Endodermal cell (in vitro differentiated cells): ENCODE measurements at places on chromosomes 11 and 22. TPM values are rescaled to one million over a fixed set of nuclear protein-coding genes. Genes with fewer than 3 reads are reported as not detected.

The ADM gene
- total RNA-seq = 20.6 and 22.9 TPM in 2 replicates

DNA sequence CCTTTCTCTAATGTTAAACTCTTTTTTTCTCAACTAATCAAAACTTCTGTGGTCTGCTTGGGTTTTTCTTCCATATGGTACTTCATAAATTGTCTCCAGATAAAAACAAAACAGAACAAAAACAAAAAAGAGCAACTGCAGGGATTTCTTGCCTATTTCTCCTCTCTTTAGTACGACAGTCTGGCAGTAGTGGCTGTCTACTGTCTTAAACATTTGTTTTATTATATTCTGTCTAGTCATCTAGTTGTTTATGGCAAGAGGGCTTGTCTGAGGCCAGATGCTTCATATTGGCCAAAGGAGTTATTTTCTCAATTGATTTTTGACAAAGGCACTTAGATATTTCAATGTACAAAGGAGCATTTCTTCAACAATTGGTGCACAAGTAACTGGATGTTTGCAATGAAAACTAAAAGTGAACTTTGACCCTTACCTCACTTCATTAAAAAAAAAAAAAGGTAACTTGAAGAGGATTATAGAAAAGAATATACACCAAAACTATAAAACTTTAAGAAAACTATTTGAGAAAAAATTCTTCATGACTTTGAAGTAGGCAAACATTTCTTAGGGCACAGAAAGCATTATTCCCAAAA is 404.2 kb downstream of the LUZP2 start:
- no peaks in the 10 kb centered on the region for H3K36me3 ChIP-seq
- H3K27ac ChIP-seq = no peak overlapping the region
- H3K4me1 ChIP-seq = no peaks in the 10 kb centered on the region
- no peak for DNase-seq

- peak; percentile 35 for DNase-seq
- H3K27me3 ChIP-seq = no peaks in the 10 kb centered on the region
- H3K4me1 ChIP-seq = peaks cover 24% of the 10 kb centered on the region
- no peak overlapping the region for H3K27ac ChIP-seq
- no peak overlapping the region for H3K4me3 ChIP-seq
- H3K36me3 ChIP-seq = no peaks in the 10 kb centered on the region
Observed at GRCh38 chr11:2521733-2522630, 77.2 kb downstream of the KCNQ1 start.

- DNase-seq = no peak
- H3K27ac ChIP-seq = no peak overlapping the region
- H3K4me1 ChIP-seq = no peaks in the 10 kb centered on the region
- H3K4me3 ChIP-seq = no peak overlapping the region
- H3K36me3 ChIP-seq = no peaks in the 10 kb centered on the region
Observed at GRCh38 chr11:60168306-60168705, 14.6 kb downstream of the MS4A6A start.

GRCh38 chr22:25365491-25366261 is 146.2 kb downstream of the CRYBB2 start:
- no peaks in the 10 kb centered on the region for H3K4me1 ChIP-seq
- H3K36me3 ChIP-seq = no peaks in the 10 kb centered on the region
- H3K4me3 ChIP-seq = no peak overlapping the region

DNA sequence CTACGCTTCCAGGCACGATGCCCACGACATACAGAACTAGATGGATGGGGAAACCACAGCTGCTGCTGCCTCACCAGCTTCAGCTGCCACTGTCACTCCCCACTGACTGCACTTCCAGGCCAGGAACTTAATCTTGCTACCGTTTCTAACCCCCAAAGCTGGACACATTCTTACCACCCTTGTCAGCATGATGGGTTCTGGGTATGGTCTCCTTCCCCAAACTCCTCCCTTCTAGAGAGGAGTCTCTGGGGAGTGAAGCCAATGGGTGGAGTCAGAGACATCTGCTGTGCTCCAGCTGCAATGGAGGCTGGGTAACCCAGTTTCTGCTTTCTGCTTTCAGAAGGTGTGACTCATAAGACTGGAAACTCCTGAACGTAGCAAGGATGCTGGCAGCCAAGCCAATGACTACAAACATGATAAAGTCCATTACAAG is 87.0 kb upstream of the THY1 start:
- H3K4me3 ChIP-seq = no peak overlapping the region
- no peak overlapping the region for H3K27ac ChIP-seq
- H3K27me3 ChIP-seq = no peaks in the 10 kb centered on the region
- no peaks in the 10 kb centered on the region for H3K4me1 ChIP-seq

- no peaks in the 10 kb centered on the region for H3K36me3 ChIP-seq
- no peaks in the 10 kb centered on the region for H3K4me1 ChIP-seq
- H3K27me3 ChIP-seq = no peaks in the 10 kb centered on the region
- H3K4me3 ChIP-seq = no peak overlapping the region
Observed at GRCh38 chr22:48701296-48702030, 1126.2 kb downstream of the BRD1 start.

DNA sequence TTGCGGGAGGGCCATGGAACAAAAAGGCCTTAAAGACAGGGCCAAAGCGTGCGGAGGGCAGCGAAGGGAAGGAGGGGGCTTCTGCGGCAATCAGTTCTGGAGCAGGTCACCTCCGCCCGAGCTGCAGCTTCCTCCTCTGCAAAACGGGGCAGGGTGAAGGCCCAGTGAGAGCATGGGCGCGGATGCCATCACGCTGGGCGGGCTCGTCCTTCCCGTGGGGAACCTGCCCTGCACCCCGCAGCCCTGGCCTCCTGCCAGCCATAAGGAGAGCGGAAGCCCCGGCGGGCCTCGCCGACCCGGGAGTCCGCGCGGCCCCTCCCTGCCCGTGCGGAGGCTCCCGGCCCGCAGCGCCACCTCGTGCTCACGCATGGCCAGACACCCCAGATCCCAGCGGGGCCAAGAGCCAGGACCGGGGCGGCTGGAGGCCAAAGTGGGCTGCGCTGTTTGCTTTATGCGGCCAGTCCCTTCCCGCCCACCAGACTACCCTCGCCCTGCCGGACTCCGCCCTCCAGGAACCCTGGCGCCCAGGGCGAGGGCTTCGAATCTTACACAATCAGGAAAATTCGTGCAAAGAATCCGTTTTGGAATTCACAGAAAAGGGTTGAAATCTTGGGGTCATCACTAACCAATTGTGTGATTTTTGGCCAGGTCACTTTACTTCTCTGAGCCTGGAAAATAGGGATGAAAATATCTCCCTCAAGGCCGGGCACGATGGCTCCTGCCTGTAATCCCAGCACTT is 16.1 kb downstream of the TSKU start:
- peaks cover 54% of the 10 kb centered on the region for H3K36me3 ChIP-seq
- no peak overlapping the region for H3K27ac ChIP-seq
